ENCODE measurements at places on chromosomes 11 and 22.

GRCh38 chr22:39466228-39467006 lies 9.6 kb downstream of the MGAT3 start:
- DNase-seq, result no peak

DNA sequence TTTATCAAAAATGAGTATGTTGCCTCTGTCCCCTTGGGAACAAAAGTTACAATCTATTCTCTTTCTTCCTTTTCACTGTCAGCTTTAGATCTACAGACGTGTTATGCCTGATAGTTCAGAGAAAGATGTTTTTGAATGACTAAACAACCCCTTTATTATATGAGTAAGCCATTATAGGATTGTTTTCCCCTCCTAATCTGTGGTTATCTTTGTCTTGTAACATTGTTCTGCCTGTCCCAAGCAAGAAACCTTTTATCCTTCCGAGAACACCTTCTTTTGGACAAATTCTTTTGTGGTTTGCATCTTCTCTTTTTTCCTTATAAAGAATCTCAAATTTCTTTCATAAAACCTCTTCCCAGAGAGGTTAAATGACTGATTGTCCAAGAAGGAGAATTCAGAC lies 208.4 kb downstream of the DDX10 start:
- no peak for DNase-seq

DNA sequence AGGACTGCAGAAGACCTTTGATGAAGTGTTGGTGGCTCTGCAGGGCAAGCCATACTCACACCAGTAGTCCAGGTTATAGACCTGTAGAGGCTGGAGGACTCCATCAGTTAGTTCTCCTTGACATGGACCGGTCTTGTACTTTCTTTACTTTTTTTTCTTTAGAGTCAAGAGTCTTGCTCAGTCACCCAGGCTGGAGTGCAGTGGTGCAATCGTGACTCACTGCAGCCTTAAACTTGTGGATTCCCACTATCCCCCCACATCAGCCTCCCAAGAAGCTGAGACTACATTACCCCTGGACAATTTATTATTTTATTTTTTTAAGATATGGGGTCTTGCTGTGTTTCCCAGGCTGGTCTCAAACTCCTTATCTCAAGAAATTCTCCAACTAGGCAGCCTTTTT lies 49.6 kb upstream of the E2F8 start:
- DNase-seq, result no peak

- no peak for DNase-seq
Measured at GRCh38 chr11:61725781-61726231, 26.6 kb upstream of the MYRF start.

GRCh38 chr11:19664886-19665548 lies 47.6 kb upstream of the NAV2 start:
- peak; percentile 20 for DNase-seq

DNA sequence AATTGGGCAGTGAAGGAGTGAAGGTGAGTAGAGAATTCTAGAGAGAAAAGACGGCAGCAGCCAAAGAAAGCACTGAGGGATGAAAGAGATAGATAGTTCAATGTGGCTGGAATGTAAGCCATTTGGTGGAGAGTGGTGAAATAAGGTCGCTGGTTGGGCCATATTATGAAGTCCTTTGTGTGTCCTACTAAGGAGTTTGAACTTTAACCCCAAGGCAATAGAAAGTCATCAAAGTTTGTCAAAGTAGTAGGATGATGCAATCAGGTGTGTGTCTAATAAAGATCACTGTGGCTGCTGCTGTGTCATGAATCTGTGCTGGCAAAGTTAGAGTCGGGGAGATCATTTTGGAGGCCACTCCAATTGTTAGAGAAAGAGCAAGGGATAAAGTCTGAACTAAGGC lies 18.7 kb downstream of the RNF121 start:
- no peak for DNase-seq

- no peak for DNase-seq
Measured at GRCh38 chr11:126996036-126996804, 4.3 kb downstream of the KIRREL3 start.

DNA sequence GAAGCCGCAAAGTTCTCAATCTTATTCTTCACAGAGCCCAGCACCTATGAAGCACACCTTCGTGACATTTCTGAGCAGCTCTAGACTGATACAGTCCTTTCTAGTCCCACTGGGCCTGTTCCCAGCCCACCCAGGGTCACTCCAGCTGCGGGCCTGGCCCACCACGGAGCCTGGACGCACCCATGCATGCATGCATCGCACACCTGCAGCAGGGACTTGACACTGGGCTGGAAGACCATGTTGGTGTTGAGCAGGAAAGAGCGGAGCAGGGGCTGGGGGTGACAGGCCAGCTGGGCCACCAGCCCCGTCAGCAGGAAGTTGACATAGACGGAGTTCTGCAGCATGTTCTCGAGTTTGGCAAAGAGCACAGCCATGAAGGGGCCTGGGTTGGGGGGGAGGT lies 9.2 kb downstream of the C11orf42 start:
- no peak for DNase-seq

GRCh38 chr11:61828629-61829407 lies 718 bp downstream of the FADS2 start:
- peak; percentile 54 for DNase-seq

DNA sequence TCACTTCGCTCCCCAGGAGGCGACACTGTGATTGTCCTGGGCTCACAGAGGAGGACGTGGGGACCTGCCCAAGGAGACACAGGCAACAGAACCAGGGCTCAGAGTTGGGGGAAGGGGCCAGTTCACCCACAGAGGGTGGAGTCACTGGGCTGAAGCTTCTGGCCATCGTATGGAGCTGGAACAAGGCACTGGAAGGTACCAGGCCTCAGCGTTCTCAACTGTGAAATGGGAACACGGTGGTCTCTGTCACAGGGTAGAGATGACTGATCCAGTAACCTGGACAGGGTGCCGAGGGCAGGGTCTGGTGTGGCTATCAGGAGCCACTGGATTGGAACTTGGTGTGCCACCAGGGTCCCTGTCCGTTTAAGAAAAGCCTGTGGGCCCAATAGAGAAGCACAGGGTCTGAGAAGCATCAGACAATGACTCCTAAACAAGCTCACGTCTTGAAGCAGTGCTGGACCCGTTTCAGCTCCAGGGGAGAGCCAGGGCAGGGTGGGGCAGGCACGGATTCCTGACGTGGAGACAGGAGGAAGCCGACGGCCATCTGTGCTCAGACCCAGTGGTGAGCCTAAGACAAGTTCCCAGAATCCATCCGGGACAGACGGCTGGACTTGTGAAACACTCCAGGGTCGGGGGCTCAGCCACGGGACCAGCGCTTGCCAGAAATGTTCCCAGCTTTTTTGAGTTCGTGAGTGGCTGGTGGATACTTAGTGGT lies 25.0 kb upstream of the KCNQ1OT1 start:
- DNase-seq, result no peak

GRCh38 chr11:69443138-69443967 lies 38.1 kb upstream of the LINC01488 start:
- peak; percentile 94 for DNase-seq

GRCh38 chr11:2140411-2141400 lies 1.5 kb upstream of the IGF2 start:
- DNase-seq, result no peak

DNA sequence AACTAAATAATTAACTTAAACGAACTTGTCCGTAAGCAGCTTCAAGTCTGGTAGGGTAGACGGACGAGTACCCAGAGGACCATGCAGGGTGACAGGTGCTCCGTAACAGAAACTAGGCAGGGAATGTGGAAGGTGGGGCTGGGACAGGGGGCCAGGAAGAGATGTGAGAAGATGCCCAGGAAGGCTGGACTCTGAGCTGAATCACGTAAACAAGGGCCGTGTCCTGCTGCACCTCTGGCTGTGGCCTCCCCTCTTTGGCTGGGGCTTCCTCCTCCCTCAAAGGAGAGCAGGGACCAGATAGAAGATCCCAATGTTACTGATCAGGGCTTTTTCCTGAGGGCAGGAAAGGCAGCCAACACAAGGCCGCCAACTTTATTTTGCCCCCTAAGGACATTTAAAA lies 47.9 kb downstream of the PACSIN2 start:
- DNase-seq, result no peak

- no peak for DNase-seq
Measured at GRCh38 chr11:84414920-84415319, 1128.8 kb upstream of the CCDC90B start.

GRCh38 chr22:41140365-41140957 lies 48.1 kb downstream of the EP300 start:
- DNase-seq, result no peak

GRCh38 chr11:71211631-71212030 lies 40.7 kb downstream of the SHANK2 start:
- DNase-seq, result no peak

GRCh38 chr11:26820739-26821138 lies 98.9 kb upstream of the SLC5A12 start:
- DNase-seq, result no peak

GRCh38 chr11:103832762-103833161 lies 203.7 kb upstream of the DDI1 start:
- DNase-seq, result no peak

DNA sequence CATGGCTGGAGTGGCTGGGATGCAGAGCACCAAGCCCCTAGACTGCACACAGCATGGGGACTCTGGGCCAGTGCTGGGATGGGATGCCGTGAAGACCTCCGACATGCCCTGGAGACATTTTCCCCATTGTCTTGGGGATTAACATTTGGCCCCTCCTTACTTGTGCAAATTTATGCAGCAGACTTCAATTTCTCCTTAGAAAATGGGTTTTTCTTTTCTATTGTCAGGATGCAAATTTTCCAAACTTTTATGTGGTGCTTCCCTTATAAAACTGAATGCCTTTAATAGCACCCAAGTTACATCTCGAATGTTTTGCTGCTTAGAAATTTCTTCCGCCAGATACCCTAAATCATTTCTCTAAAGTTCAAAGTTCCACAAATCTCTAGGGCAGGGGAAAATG lies 29.2 kb downstream of the RSF1 start:
- no peak for DNase-seq

DNA sequence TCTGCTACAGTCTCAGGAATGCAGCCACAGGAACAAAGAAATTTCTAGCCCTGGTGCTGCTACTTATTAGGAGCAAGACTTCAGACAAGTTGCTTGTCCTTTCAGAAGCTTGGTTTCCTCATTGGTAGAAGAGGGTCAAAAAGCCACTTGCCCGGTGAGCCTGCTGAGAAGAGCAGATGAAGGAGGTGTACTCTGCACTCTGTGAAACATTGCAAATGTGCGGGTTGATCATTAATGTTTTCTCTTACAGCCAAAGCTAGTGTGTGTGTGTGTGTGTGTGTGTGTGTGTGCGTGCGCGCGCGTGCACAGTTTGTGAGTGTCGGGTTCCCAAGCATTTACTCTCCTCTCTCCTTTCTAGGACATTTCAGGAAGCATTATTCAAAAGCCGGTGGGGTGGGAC lies 86.3 kb upstream of the NNMT start:
- DNase-seq, result no peak

DNA sequence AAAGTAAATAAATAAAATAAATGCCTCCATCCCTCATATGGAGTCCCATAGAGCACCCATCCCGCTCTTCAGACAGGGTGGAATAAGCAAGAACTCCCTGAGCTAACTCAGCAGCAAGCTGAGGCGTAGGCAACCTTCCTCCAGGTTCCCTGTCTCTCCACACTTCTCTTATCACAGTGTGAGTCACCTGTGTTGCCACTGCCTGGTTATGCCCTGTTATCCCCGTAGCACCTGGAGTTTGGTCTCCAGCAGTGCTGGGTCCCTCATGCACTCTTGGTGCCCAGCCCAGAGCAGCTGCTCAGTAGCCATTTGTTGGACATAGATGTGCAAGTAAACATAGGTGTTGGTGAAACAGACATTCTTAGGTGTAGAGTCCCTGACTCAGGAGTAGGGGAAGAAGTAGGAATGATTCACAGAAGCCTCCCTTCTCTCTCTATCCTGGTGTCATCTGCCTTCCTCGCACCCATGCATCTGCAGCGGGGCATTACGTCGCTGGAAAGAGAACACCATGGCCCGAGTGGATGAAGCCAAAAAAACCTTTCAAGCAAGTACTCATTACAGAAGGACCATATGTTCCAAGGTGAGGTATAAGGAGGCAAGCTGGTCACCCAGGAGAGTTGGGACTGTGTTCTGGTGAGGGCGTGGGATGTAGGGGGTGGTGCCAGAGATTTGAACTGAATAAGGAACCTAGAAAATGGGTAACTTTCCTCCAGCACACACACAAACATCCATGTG lies 56.0 kb downstream of the PISD start:
- no peak for DNase-seq

- peak; percentile 83 for DNase-seq
Measured at GRCh38 chr11:65110354-65110861, 1.3 kb upstream of the TM7SF2 start.

DNA sequence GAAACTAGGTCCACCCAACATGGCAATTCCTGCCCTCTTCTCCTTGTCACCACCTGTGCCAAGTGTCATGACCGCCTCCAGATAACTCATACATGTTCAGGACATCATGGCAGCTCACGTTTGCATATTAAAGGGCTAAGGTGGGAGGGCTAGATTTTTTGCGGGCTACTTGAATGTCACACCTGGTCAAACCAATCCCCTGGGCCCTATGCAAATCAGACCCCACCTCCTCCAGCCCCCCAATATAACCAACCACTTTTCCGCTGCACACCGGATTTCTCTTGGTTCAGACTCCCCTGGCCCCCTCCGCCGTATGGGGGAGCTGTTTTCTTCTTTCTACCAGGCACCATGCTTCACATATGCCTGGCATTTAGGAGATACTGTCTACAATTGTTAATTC lies 12.6 kb downstream of the UPB1 start:
- no peak for DNase-seq

DNA sequence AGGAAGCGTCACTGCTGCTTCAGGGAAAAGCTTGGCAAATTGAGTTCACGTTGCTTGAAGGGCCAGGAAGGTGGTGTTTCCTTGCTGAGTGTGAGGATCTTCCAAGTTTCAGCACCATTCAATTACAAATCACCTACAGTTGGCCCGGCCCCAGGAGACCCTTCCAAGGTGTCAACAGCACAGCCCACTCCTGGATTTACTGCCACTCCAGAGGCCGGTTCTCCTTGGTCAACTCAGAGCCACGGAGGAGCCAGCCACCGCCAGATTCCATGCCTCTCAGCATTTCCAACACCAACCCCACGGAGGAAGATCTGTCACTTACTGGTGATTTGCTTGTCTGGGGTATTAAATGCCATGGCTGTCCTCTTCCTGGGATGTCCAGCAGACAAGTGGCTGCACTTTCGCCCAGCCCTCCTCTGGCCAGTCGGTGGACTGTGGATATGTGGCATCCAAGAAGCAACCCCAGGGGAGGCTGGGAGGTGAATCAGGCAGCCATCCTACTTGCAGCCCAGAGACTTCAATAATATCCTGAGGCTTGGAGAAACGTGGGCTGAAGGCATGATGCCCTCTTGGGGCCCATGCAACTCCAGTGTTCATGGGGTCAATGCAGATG lies 74.1 kb upstream of the SHANK2 start:
- no peak for DNase-seq

DNA sequence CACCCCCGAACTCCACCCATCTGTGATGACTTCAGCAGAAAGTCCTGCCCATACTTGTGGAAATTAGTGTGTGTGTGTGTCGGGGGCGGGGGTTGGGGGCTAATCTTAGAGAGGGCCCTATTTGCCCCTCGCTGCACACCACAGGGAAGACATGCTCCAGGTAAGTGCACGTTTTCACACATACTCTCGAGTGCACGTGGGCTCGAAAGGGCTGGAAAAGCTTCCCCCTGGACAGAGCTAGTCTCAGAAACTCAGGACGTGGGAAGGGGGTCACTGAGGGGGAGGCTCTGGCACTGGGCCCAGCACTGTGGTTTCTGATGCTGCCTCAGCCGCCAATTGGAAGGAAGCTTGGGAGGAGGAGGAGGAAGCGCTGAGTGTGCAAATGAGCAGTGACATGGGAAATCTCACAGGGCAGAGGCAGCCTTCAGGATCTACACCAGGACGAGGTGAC lies 40.7 kb upstream of the CD82 start:
- no peak for DNase-seq

- DNase-seq, result no peak
Measured at GRCh38 chr22:19429950-19430889, 1.3 kb downstream of the HIRA start.
